Lower lobe of right lung (tissue), 2 donors: ENCODE measurements at places on chromosomes 4 and X. TPM values are rescaled to one million over a fixed set of nuclear protein-coding genes. Genes with fewer than 3 reads are reported as not detected.

The TCEAL9 gene
- total RNA-seq = 34.6 TPM

The TMEM156 gene
- total RNA-seq = 0.62 TPM

DNA sequence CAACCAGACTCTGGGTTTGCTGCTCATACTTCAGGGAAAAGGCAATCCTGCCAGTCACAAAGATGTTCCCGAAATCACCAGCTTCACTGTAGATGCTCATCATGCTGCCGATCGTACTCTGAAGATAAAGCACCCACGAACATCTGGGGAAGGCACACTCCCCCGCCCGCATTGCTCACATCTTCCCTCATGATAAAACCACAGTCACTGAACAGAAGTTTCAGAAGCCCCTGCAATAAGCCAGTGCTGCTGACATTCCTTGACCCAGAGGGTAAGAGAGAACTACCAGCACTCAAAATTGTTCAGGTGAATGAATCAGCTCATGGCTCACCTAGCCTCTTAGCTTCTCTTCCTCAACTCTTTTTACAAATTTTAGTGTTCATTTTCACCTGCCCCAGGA, 43.1 kb downstream of the SRPX2 start:
- no peak overlapping the region for H3K4me3 ChIP-seq
- H3K36me3 ChIP-seq = peaks cover 3% of the 10 kb centered on the region
- DNase-seq = no peak
- H3K4me1 ChIP-seq = no peaks in the 10 kb centered on the region
- no peak overlapping the region for H3K27ac ChIP-seq
- no peaks in the 10 kb centered on the region for H3K27me3 ChIP-seq

DNA sequence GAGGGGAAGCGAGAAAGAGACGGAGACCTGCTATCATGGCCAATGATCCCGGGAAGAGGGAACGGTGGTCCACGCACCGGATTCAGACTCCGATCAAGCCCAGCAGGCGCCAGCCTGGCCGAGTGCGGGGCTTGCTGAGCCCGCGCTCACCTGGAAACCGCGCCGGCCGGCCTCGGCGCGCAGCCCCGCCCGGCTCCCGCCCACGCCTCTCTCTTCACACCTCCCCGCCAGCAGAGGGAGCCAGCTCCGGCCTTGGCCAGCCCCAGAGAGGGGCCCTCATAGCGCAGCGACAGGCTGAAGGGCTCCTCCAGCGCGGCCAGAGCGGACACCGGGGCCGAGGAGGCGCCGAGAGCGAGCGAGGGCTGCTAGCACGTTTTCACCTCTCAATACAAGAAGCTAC, 36.8 kb upstream of the SPANXN2 start:
- H3K36me3 ChIP-seq = no peaks in the 10 kb centered on the region
- no peaks in the 10 kb centered on the region for H3K4me1 ChIP-seq
- no peak for DNase-seq
- H3K27me3 ChIP-seq = no peaks in the 10 kb centered on the region
- H3K27ac ChIP-seq = no peak overlapping the region
- no peak overlapping the region for H3K4me3 ChIP-seq

- H3K27me3 ChIP-seq = no peaks in the 10 kb centered on the region
- H3K4me3 ChIP-seq = no peak overlapping the region
- peaks cover 54% of the 10 kb centered on the region for H3K36me3 ChIP-seq
- no peak for DNase-seq
Observed at GRCh38 chr4:112381996-112382692, 85.0 kb downstream of the ALPK1 start.

GRCh38 chrX:150899191-150899757, 806 bp upstream of the CD99L2 start:
- peak overlapping the region; percentile 71 for H3K27ac ChIP-seq
- H3K4me1 ChIP-seq = no peaks in the 10 kb centered on the region
- no peaks in the 10 kb centered on the region for H3K36me3 ChIP-seq
- DNase-seq = peak; percentile 67
- peak overlapping the region; percentile 65 for H3K4me3 ChIP-seq

- H3K27me3 ChIP-seq = no peaks in the 10 kb centered on the region
- no peak for DNase-seq
- H3K4me1 ChIP-seq = no peaks in the 10 kb centered on the region
- no peaks in the 10 kb centered on the region for H3K36me3 ChIP-seq
Observed at GRCh38 chr4:22476011-22476410, 39.9 kb downstream of the ADGRA3 start.

The FUNDC1 gene
- total RNA-seq = 9.1 TPM

The EPHA5 gene
- total RNA-seq = 0.09 TPM

GRCh38 chr4:169121861-169122382, 111.9 kb upstream of the CBR4 start:
- no peak overlapping the region for H3K4me3 ChIP-seq
- peaks cover 45% of the 10 kb centered on the region for H3K36me3 ChIP-seq
- no peaks in the 10 kb centered on the region for H3K4me1 ChIP-seq
- DNase-seq = no peak

The NDST3 gene
- 0.06 TPM for total RNA-seq

GRCh38 chr4:102285831-102286230, 59.5 kb downstream of the SLC39A8 start:
- H3K4me1 ChIP-seq = no peaks in the 10 kb centered on the region
- no peak overlapping the region for H3K27ac ChIP-seq
- no peak for DNase-seq
- no peaks in the 10 kb centered on the region for H3K36me3 ChIP-seq
- no peaks in the 10 kb centered on the region for H3K27me3 ChIP-seq

GRCh38 chr4:175789647-175790046, 22.4 kb downstream of the GPM6A start:
- no peak overlapping the region for H3K27ac ChIP-seq
- DNase-seq = no peak
- H3K27me3 ChIP-seq = no peaks in the 10 kb centered on the region

GRCh38 chr4:978957-979701, 5.8 kb upstream of the DGKQ start:
- H3K4me1 ChIP-seq = peaks cover 13% of the 10 kb centered on the region
- H3K36me3 ChIP-seq = no peaks in the 10 kb centered on the region
- no peak overlapping the region for H3K4me3 ChIP-seq
- no peak for DNase-seq
- no peaks in the 10 kb centered on the region for H3K27me3 ChIP-seq

GRCh38 chr4:124846306-124846705, 133.8 kb upstream of the ANKRD50 start:
- no peaks in the 10 kb centered on the region for H3K4me1 ChIP-seq
- H3K4me3 ChIP-seq = no peak overlapping the region
- no peak for DNase-seq
- no peaks in the 10 kb centered on the region for H3K36me3 ChIP-seq

The ANOS1 gene
- total RNA-seq = 46.2 TPM

The ZCCHC13 gene
- not detected for total RNA-seq

GRCh38 chr4:27293831-27294230, 433.2 kb downstream of the STIM2 start:
- no peaks in the 10 kb centered on the region for H3K27me3 ChIP-seq
- H3K4me1 ChIP-seq = no peaks in the 10 kb centered on the region
- no peak overlapping the region for H3K27ac ChIP-seq
- DNase-seq = no peak
- H3K4me3 ChIP-seq = no peak overlapping the region

- DNase-seq = no peak
- no peak overlapping the region for H3K4me3 ChIP-seq
- no peaks in the 10 kb centered on the region for H3K27me3 ChIP-seq
- no peaks in the 10 kb centered on the region for H3K4me1 ChIP-seq
- H3K27ac ChIP-seq = no peak overlapping the region
Observed at GRCh38 chrX:23656684-23657083, 10.6 kb upstream of the PRDX4 start.

The KLHL4 gene
- total RNA-seq = 1.6 TPM

The PF4V1 gene
- not detected for total RNA-seq

DNA sequence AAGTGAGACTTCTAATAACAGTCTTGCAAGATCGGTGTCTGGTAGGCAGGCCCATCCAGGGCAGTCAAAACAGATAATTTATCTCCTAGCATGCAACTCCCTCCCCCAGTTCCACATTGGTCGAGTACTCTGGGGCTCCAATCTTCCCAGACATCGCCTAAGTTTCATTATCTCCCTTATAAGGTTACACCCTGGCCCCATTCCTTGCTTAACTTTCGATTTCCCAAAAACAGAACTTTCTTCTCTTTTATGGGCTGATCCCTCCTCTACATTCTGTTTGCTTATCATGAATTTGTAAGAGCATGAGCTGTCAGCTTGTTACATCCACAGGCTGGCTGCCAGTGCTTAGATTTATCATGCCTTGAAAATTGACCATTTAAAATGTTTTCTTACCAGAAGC, 471.3 kb downstream of the TECRL start:
- no peak overlapping the region for H3K4me3 ChIP-seq
- H3K27me3 ChIP-seq = no peaks in the 10 kb centered on the region
- no peak for DNase-seq

The PGAM4 gene
- not detected for total RNA-seq
